ENCODE measurements at places on chromosomes 2 and 18.

DNA sequence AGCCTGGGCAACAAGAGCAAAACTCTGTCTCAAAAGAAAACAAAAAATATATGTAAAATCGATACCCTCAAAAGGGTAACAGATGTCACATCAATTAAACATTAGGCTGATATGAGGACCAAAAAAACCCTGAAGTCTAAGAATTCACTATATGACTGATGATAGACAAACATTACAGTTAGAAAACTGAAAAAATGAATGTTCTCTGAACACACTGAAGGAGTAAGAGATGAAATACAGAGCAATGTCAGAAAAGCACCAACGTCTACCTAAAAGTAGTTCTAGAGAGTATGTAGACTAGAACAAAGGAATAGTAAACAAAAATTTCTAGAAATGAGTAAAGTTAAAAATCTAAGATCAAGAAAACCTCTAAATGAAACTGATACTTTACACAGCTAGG, 81.9 kb downstream of the SLC66A3 start:
- DNase-seq, result no peak

GRCh38 chr2:175253871-175254270, 72.4 kb upstream of the ATP5MC3 start:
- no peak for DNase-seq

- DNase-seq, result no peak
Measured at GRCh38 chr2:147479358-147479757, 365.5 kb upstream of the ACVR2A start.

DNA sequence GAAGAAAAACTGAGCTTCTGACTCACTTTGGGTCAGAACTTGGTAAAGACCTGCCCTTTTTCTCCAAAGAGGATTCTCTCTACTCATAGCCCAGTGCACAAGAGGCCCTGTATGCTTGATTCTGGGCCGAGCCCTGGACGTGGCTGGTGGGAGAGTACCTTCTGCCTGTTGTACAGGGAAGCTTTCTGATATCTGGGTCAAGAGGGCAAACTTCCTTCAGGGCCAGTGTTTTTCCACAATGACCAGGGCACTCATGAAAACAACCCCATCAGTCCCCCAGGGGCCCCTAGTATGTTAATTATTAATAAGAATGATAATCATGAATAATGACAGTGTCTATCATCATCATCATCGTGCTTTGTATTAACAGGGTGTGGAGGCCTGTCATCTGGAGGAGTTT, 90.0 kb downstream of the TGFA start:
- no peak for DNase-seq

GRCh38 chr2:69917852-69918251, 2.9 kb downstream of the MXD1 start:
- DNase-seq, result no peak

- DNase-seq, result no peak
Measured at GRCh38 chr2:136714452-136714951, 50.8 kb upstream of the THSD7B start.

DNA sequence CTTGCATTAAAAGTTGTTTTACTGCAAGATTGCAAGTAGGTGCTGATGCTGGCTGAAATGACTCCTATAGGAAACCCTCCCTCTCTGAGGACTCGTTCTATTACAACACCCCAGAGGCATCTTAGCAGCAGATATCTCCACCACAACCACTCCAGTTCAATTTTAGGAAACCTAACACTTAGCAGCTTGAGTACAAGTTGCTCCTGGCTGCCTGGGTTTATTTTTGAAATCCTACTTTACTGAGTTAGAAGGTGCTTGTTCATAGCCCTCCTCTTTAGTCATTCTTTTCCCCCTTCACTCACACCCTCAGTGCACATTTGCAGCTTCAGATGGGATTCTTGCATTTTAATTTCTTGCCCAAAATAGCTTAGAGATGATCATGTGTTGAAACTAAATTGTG, 111.5 kb downstream of the MTCL1 start:
- DNase-seq, result no peak

DNA sequence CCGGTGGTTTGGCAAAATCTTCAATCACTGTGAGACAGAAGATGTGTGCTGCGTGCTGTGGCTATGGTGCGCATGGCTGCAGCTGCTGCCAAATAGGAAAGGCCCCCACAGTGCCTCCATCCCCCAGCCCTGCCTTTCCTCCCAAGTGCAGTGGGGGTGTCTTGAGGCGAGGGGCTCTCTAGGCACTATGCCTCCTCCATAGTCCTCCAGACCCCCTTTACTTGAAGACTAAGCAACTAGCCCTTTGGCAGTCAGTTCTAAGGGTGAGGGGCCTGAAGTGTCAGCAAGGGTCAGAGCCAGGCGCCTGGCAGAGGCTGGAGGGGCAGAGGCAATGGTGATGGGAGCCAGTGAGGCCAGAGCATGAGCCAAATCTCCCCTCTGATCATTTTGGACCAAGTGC, 13.6 kb upstream of the TMEM185B start:
- no peak for DNase-seq

DNA sequence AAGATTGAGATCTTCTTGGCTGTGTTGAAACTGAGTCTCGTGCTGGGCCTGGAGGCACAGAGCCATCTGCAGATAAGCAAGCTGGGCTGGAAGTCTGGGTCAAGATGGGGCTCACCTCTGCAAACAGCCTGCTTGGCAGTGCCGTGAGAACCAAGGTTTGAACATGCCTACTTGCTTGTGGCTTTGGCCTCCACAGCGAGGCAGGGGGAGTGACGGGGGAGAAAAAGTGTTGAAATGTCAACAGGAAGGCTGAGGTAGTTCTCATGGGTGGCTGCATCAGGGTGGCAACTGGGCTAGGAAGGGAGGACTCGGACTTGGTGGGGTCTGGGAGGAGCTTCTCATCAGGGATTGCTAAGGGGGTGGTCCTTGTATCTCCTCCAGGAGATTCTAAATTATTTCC, 99.7 kb downstream of the THNSL2 start:
- no peak for DNase-seq

DNA sequence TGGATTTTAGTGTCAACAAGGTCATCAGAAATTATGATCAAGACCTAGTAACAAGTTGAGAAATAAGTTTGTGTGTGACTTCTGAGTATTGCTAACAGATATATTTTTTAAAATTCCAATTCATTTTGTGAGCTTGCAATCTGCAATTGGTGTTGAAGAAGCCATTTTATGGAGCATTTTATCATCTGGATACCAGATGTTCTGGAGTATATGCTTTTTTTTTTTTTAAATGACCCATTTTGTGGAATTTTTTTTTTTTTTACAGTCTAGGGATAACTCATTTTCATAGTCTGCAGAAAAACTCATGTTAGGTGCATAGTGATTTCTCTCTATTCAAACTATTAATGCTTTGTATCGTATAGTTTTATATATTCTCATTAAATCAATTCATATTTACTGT, 12.6 kb downstream of the QPCT start:
- no peak for DNase-seq

DNA sequence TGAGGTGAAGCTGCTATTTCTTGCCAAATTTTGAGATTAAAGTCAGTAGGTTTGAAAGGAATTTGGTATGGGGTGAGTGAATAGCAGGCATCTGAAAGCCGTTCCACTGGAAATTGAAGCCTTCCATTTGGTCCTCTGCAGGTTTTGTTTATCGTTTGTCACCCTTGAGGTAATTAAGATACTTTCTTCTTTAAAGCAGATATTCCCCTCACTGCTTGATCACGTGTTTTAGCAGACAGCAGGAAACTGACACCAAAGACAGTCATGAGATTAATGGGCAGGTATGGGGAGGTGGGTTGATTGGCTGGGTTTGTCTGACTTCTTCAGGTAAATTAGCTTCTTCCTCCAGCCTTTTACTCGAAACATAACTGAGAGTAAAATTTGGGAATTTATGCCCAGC, 10.7 kb downstream of the LPIN1 start:
- no peak for DNase-seq

DNA sequence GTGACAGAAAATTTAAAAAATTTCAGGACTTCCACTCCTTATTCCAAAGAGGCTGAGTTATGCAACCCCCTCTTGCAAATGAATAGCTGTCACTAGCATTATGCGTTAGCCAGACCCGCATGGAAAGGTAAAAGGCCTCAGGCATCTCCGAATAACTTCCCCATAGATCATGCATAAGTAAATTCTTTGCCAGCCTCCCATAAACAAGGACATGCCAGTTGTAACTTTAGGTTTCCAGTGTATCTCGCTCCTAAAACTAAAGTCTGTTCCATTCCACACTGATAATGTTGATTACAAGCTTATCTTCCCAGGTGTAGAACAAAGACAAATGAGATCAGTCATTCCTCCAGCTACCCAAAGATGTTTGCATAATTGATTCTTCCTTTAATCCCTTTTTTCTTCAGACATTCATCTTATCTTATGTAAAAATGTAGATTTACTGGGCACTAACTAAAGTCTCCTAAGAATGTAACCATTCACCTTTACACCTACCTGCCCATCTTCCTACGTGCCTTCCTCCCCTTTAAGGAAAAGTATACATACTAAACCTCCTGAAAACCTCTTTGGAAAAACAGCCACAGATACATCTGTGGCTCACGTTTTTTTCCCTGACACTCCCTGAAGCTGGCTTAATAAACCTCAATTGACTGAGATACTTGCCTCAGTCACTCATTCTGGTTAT, 13.6 kb upstream of the NFU1 start:
- no peak for DNase-seq

DNA sequence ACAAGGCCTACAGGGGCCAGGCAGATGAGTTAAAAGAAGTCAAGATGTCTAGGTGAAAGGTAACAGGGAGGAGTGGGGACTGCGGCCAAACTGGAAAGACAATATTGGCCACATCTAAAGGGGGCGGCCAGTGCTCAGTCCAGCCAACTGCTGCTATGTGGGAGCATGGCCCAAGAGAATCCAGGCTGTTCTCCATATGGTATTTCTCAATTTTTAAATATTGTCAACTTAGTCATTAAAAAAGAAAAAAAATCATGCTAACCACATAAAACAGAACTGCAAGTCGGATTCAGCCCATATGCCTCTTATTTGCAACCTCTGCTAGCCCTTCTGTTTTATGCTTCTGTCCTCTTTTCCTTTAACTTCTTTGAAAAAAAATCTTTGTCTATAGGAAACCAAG, 14.8 kb downstream of the TRABD2A start:
- no peak for DNase-seq

GRCh38 chr2:66574701-66575624, 140.0 kb downstream of the MEIS1 start:
- no peak for DNase-seq

GRCh38 chr2:100643906-100644501, 81.2 kb downstream of the PDCL3 start:
- no peak for DNase-seq

- no peak for DNase-seq
Measured at GRCh38 chr2:3747032-3747654, 43.8 kb downstream of the DCDC2C start.

DNA sequence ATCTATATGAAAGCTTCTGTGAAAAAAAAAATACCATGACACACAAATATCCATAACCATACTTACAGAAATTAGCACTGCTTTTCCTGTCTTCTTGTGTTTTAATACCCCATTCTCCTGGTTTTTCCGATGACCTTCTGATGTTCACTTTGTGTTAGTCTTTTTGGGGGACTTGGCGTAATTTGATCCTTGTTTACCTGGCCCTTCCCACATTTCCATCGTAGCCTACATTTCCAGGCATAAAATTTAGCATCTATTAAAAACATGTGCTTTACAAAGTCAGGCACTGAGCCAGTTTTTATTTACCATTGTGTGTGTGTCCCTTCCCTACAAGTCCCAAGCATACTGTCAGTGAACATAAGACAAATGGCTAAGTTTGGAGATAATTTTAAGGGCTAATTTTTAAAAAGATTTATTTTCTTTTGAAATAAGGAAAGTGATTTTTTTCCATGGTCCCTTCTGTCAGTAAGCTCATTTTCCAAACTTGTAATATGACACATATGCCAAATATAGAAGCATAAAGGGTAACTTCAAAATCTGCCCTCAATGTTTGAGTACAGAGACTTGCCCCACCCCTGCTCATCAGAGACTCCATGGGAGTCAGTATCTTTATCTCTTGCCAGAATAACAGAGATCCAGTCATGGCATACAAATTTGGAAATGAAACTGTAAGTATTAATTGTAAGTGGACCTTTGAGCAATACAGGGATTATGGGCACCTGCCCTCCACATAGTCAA, 27.3 kb downstream of the SESTD1 start:
- DNase-seq, result no peak

- DNase-seq, result no peak
Measured at GRCh38 chr2:17672583-17673317, 80.9 kb downstream of the SMC6 start.
